ENCODE measurements at places on chromosomes 6 and 20. TPM values are rescaled to one million over a fixed set of nuclear protein-coding genes. Genes with fewer than 3 reads are reported as not detected.

TJAP1 gene
- total RNA-seq = 12.2 TPM

GRCh38 chr6:137676888-137677287 is 182.7 kb upstream of the OLIG3 start:
- no peak for DNase-seq

GRCh38 chr6:168837254-168838036 is 396.5 kb downstream of the SMOC2 start:
- DNase-seq = no peak

GRCh38 chr6:129324345-129324744 is 385.6 kb downstream of the ARHGAP18 start:
- no peak for DNase-seq

- DNase-seq = no peak
Observed at GRCh38 chr6:20024978-20025377, 187.3 kb downstream of the MBOAT1 start.

RAB5IF gene
- total RNA-seq = 90.3 TPM

DNA sequence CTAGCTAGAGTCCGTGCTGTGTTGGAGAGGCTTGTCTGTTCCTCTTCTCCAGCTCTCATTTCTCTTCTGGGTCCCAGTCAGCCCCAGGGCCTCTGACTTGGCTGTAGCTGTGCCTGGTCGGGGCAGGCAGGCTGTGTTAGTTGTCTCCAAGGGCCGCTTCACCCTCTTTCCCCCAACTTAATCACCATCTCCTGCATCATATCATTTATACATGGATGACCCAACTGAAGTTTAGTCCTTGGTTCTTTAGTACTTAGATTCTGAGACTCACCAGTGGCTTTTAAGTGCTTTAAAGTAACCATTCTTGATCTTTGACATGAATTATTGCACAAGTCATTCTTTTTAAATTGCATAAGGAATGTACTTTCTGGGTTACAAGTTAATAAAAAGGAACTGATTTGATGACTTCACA is 127.3 kb downstream of the RTN4IP1 start:
- DNase-seq = no peak

DNA sequence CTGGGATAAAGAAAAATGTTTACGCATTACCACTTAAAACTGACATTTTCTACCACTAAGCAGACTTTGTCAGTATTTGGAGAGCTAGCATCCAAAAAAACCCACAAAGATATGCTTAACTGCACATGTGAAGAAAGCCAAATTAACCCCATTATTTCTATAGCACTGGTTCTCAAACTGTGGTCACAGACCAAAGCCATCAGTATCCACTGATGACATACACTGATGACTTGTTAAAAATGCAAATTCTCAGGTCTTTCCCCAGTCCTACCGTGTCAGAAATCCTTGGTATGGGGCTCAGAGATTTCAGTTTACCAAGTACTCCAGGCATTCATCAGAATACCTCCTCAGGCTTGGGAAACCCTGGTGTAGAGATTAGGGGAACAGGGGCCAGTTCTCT is 230.2 kb downstream of the PTPRK start:
- DNase-seq = no peak

MAD2L1BP gene
- total RNA-seq = 31.1 TPM

DNA sequence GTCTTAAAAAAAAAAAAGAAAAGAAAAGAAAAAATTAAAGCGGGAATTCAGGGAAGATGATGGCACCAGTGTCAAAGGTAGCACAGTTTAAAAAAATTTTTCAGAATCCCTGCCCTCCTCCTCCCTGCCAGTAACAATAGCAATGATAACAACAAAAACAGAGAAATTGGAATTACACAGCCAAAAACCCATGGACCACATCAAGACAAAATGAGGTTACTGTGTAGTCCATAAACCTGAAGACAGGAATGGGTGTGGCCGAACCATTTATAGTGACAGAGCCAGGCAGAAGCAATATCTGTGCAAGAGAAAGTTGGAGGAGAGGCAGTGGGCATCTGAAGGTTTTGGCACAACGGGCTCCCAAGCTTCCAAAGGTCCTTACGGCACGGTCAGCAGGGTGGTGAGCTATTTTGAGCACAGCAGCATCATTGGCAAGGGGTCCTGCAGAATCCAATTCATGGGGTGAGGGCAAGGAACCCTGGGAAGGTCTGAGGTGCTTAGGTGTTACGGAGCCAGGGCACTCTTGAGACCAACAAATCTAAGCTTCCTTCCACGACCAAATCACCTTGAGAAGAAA is 202.3 kb downstream of the GMPR start:
- no peak for DNase-seq

- DNase-seq = no peak
Observed at GRCh38 chr6:133681891-133682290, 207.0 kb upstream of the TCF21 start.

- DNase-seq = no peak
Observed at GRCh38 chr6:123804014-123804786, 535 bp downstream of the NKAIN2 start.

DNA sequence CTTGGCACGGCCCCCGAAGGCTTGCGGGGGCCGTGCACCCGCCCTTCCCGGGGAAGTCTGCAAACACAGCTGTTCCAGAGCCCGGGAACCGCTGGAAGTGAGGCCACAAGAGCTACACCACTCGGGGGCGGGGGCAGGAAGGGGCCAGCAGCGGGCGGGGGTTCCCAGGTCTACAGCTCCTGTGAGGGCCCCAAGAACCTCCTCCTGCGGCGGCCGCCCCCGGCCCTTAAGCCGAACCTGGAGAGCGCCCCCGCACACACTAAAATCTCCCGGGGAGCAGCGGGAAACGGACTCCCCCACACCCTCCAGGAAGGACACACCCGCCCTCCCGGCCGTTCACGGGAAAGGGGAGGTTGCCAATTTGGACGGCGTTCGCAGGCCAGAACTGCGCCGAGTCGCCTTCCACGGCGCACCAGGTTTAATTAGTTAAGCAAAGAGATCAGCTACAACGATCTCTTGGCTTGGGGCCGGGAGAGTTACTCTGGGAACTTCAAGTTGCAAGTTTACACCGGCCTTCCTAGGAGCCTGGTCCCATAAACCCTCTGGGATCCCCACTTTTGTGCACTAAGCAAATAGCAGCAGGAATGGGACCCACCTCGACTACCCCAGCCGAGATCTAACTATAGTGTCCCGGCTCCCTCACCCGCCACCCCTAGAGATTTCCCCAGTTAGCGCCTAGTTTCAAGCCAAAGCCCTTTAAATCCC is 1.7 kb downstream of the JAG1 start:
- peak; percentile 46 for DNase-seq

DBNDD2 gene
- 1.3 TPM for total RNA-seq

DNA sequence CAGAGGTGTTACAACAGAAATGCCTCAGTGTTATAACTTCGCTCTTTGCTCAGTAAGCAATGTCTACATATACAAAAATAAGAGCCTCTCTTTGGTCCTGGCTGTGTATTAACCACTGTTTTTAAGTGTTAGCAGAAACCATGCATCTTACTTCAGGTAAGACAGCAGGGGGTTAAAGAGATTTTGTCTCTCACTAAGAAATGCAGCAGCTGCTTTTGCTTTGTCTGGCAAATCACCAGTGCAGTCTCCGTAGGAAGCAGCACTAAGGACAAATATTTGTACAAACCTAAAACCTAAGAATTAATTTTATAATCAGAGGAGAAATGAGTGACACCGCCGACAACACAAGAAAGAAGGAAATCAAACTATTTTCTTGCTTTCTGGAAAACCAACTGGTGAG is 758 bp downstream of the SMIM28 start:
- DNase-seq = no peak

GRCh38 chr6:64170316-64170715 is 534.7 kb downstream of the PHF3 start:
- DNase-seq = peak; percentile 3

- DNase-seq = peak; percentile 54
Observed at GRCh38 chr6:137261361-137261760, 42.2 kb upstream of the IFNGR1 start.

DNA sequence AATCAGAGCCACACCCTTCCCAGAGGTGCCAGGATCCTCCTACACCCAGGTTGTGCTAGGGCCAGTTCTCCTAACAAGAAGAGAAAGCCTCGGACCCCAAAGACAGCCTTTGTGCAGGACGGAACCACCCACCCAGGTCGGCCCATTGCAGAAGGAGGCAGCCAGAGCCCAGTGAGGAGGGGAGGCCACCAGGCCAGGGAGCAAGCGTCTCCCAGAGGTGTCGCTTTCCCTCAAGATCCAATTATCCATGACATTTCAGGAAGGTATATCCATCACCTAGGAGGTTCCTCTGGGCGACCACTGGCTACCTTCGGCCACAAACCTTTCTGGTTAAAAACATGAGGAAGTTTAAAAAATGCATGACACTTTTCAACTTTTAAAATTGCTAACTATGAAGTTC is 87.4 kb upstream of the THBS2 start:
- no peak for DNase-seq

DNA sequence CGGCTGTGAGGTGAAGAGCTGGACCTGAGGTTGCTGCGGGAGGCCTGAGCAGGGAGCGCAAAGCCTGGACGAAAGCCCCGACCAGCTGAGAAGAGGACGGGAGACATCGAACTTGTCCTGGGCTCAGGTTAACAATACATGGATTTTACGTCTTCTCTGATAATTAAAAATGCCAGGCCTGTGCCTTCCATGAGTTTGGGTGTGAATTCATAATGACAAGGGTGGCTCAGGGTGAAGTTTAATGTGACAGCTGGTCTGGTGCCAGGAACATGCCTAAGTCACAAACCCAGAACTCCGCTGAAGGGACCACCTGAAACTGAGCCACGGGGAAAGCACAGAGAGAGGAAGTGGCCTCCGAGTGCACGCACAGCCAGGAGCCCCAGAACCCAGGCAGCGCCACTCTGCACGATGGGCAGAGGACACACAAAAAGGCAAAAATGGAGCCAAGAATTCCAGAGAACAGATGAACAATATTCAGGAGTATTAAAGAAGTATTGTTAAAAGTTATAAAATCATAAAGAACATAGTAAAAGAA is 150.1 kb upstream of the RPS6KA2 start:
- no peak for DNase-seq

GRCh38 chr20:63714858-63715257 is 7.0 kb downstream of the ZGPAT start:
- DNase-seq = no peak

GRCh38 chr6:162704001-162704400 is 23.6 kb downstream of the PRKN start:
- no peak for DNase-seq

ADGB gene
- total RNA-seq = not detected

DNA sequence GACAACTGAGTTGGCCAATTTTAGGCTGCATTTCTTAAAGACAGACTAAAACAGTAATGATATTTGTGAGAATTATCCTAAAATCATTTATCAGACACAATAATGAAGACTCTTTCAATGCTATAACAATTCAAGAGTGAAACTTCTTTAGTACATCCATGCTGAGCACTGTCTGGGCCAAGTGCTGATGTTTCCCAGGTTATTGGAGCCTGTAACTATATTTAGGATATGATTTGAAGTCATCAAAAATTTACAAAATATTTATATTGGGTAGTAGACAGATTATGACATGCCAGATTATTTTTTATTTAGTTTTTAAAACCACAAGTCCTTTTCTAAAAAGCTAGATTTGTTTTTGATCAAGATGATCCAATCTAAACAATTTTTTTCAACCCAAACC is 45.1 kb downstream of the FHL5 start:
- no peak for DNase-seq

GRCh38 chr6:107488875-107489635 is 862 bp upstream of the SOBP start:
- peak; percentile 20 for DNase-seq

DNA sequence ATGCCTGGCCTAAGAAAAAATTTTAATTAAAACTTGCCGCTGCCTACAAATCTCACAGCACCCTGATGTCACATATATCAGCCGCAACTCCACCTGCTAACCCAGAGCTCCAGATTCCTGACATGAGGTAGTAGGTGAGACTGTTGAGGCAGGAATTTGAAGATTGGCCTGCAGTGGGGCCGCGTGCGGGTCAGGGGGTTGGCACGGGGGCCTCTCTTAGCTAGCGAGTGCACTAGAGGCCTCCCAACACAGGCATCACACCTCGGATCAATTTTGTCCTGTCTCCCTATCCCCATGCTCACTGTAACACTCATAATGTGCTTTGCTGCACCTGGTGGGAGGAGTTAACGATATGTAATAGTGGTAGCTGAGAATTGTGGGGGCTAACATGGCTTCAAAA is 349.8 kb downstream of the CDC5L start:
- DNase-seq = no peak

DNA sequence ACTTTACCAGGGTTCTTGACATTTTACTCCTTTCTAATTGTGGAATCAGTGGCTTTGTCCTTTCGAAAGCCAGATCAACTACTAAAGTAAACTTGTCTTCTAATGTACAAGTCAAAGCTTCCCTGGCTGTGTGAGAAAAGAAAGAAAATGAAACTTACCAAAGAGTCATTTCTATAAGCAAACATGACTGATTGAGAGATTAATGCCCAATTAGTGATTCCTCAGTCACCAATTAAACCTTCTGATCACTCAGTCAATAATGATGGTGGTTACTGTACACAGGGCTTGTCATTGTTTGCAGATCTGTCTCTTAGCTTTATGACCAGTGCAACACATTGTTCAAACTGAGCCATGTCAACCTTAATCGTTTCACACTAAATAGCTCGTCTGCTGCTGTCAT is 1168.4 kb upstream of the CITED2 start:
- no peak for DNase-seq

- DNase-seq = no peak
Observed at GRCh38 chr20:56388882-56389281, 3.1 kb downstream of the AURKA start.

DNA sequence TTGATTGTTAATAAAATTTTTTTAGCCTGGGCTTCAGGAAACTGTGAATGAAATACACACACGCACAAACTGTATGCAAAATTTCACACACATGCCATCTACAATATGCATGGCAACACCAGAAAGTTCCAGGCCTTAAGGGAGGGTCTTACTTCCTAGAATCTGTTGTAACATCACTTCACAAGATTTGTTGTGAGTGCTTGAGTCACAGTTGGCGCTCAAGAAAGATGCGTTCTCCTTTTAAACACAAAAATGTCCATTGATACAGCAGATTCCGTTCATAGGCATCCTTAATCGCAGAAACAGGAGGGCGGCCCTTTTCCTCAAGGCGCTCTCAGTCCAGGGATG is 485 bp upstream of the RTF2 start:
- no peak for DNase-seq

DNA sequence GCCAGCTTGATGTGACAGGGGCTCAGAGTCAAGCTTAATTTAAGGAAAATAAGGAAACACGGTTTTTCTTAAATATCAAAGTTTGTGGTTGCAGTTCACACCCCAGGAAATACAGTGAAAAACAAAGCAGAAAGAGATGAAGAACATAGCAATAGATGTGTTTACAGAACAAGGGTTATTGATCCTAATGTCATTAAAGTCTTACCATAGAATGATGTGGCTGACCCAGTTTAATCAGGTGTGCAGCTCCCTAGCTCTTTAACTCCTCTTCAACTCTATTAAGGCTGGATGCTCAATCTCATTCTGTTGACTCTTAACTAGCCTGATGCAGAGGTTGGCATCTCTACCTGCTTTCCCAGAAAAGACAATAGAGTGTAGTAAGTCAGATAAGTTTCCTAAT is 7.5 kb upstream of the GTF3C6 start:
- no peak for DNase-seq

ERVFRD-1 gene
- total RNA-seq = not detected

KHDC1L gene
- not detected for total RNA-seq

- peak; percentile 24 for DNase-seq
Observed at GRCh38 chr6:50128420-50129005, 78.8 kb upstream of the DEFB112 start.
